ENCODE measurements at places on chromosomes 4 and X.

GRCh38 chrX:67961516-67961915 is 417.7 kb downstream of the AR start:
- DNase-seq: no peak

GRCh38 chrX:43469391-43470054 is 186.6 kb upstream of the MAOA start:
- DNase-seq: no peak

DNA sequence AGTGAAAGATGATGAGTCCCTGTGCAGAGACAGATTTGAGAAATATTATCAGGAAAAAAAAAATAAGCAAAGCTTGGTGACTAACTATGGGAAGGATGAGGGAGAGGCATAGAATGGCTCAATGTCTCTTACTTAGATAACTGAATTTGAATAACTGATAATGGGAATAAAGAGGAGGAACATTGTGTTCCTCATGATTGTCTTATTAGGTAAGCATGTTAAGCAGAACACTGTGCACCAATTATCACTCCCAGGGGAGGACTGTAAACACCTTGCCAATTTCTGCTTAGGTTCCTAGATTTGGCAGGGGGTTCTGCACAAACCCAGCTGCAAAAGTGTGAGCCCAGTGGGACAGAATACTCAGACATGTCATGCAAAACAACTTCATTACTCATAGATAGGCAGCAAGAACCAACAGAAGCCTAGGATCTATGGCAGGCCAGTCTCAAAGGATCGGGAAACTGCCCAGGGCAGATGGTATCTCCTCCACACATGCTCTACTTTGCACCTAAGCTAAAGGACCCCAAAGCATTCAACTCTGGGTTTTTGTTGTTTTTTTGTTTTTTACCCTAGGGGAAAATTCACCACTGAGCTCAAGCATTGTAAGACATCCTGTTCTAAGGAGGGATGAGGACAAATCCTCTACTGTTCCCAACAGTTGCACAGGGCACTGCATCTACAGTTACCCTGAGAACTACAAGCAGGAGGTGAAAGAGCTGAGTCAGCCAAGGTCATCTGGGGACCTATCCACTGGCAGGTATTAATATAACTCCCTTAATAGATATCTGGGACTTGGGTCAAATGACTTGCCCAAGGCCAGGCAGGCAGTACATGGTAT is 907.0 kb downstream of the RAPGEF2 start:
- no peak for DNase-seq

DNA sequence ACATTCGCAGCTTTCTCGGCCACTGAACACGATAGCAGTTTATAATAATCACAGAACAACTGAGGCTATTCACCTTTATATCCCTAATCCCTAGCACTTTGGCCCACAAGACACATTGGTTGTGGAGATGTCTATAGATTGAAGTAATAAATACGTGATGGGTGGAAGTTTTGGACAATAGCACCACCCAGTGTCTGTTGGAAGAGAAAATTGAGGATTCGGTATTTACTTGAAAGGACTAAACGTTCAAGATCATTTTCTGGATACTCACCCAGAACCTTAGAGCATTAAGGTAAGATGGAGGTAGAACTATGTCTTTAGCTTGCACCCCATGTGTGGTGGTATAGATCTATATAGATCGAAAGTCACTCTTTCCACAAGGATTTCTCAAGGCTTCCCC is 787 bp upstream of the TMSB15A start:
- DNase-seq: no peak

Data from hematopoietic multipotent progenitor cell treated with erythropoietin and hydrocortisone succinate and interleukin-3 and kit ligand, for 17 days (in vitro differentiated cells).